ENCODE measurements at places on chromosomes 5 and 9.

- DNase-seq = no peak
These were observed 101.1 kb downstream of the ISL1 start for GRCh38 chr5:51484326-51484725.

DNA sequence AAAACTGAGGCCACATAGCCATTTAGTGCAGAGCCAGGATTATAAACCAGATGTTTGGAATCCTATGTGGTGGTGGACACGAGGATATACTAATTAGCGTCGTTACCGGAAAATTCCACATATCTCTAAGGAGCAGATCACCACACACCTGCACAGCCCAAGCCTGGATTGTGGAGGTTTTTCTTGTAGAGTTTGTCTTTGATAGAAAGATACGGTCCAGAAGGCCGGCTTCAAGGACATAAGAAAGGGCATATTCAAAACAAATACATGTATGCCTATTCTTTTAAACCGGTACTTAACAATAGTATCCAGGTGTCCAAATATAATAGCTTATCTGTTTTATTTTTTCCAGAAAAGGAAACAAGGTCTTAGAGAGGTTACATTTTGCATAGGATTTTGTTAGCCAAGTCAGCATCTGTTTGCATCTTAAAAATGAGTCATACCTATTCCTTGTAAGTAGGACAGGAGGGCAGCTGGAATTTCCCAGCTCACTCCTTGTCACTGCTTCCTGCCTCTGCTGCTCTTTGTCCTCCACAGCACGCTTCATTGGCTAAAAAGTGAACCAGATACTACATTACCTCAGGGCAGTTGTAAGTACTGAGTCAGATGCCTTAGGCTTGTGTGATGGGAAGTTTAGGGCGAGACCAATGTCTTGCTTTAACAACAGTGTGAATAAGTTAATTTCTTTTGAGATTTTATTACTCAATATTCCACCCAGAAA, 3.6 kb downstream of the TMC1 start:
- DNase-seq = no peak

GRCh38 chr5:110342683-110343082, 383.8 kb downstream of the TMEM232 start:
- DNase-seq = no peak

GRCh38 chr5:180127682-180128670, 56.4 kb upstream of the RNF130 start:
- no peak for DNase-seq
